Stimulated activated CD4-positive, alpha-beta T cell treated with anti-CD3 and anti-CD28 coated beads, Interleukin-1b, Interleukin-23, amount 100 ng/mL, for 1 hour (primary cell): ENCODE measurements at places on chromosomes 1 and 21.

DNA sequence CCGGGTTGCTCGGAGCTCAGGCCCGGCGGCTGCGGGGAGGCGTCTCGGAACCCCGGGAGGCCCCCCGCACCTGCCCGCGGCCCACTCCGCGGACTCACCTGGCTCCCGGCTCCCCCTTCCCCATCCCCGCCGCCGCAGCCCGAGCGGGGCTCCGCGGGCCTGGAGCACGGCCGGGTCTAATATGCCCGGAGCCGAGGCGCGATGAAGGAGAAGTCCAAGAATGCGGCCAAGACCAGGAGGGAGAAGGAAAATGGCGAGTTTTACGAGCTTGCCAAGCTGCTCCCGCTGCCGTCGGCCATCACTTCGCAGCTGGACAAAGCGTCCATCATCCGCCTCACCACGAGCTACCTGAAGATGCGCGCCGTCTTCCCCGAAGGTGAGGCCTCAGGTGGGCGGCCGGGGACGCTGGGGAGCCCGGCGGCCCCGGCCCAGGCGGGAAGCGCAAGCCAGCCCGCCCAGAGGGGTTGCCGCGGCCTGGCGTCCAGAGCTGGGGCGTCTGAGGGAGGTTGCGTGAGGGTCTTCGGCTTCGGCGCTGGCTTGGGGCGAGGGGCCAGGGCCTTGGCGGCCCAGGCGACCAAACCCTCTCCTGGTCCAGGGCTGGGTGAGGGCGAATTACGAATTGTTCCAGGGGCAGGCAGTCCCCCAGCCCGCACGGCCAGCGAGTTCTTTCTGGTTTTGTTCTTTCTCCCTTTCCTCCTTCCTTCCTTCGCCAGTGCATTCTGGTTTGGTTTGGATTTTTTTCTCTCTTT lies 805 bp downstream of the SIM2 start:
- DNase-seq = no peak

DNA sequence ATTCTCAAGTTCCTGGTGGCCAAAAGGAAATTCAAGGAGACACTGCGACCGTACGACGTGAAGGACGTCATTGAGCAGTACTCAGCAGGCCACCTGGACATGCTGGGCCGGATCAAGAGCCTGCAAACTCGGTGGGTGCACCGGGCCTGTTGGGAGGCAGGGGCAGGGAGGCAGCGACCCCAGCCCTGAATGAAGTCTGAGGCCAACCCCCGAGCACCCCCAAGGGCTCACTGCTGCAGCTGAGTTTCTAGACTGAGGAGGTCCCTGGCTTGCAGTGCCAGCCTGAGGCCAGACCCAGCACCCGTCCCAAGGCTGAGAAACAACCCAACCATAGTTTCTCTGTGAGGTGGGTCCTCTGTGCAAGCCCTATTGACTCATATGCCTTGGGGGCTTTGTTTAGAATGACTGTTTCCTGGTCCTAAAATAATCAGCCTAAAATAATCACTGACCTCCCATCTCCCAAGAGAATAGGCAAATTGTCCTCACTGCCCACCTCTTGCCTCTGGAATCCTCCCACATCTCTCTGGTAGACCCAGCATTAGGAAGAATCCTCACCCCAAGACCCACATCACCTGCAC lies 27.1 kb downstream of the CITED4 start:
- DNase-seq = no peak

DNA sequence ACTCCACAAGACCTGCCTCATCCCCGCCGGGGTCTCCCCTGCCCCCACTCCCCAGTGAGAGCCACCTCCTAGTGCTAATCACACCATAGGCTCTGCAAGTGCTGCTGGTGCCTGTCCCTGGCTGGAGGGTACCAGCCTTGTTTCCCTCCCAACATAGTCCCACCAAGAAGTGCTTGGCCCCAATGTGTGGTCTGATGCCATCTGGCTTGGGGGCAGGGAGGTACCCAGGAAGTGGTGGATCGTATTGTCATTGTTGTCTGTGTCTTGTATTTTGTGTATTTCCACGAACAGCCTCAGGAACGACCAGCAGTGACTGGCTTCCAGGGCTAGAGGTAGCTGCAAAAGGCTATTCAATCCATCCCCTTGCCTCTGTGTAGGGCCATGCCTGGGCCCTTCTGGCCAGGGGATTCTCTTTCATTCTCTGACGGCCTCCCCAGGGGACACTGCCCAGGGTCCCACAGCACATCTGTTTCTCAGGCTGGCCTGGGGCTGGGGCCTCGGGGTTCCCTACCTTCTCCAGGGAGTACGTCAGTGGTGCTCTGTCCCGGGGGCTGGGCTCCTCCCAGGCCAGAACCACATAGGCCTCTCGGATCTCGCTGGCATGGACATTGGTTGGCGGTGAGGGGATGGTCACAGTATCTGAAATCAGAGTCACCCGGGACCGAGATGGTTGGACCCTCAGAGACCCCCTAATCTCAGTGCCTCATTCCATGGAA lies 22.8 kb downstream of the MYOM3 start:
- no peak for DNase-seq

GRCh38 chr1:98693385-98693784 lies 31.9 kb downstream of the SNX7 start:
- no peak for DNase-seq

DNA sequence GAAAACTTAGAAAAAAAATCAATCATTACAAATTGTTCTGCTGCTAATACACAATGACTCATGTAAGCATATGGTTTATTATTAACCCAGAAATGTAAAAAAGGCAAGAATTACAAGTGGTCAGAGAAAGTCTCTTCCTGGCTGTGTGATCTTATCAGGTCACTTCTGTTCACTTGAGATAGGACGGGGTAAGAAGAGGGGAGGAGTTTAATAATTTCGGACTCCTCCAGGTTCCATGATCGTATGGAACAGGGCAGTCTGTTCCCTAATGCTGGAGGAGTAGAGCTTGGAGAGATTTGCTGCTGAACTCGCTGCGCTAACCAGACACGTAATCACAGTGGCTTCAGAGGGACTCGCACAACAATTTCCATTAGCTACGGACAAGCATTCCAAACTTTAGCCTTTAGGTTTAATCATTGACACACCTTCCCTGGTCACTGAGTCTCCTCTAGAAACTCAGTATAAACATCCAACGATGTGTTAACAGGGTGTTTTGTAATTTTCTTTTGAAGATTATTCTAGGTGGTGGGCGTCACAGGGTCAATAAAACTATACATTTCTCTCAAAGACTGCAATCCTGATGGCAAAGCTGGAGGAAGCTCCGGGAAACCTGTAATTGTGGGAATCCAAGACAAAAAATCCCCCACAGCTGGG lies 1.3 kb downstream of the CRYZ start:
- no peak for DNase-seq

GRCh38 chr1:212269306-212269705 lies 15.9 kb upstream of the PPP2R5A start:
- no peak for DNase-seq

GRCh38 chr1:171828794-171829193 lies 12.5 kb upstream of the DNM3 start:
- DNase-seq = no peak

DNA sequence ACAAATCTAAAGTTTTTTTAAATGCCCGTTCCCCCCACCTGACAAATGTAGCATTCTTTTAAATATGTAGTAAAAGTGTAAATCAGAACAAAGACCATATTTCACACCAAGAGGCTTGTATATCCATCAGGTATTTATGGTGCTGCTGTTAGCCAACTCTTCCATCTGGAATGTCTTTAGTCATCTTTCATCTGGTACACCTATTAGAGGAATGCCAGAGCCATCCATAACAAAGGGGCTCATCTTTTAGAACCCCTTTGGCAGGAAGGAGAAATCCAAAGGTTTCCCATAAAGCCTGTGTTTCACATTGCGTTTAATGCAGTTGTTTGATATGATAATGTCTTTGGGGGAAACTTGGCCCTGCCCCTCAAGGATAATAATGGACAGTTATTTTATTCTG lies 79.3 kb upstream of the C1orf87 start:
- no peak for DNase-seq

- DNase-seq = no peak
These were observed 244.5 kb downstream of the GPR52 start for GRCh38 chr1:174692313-174692712.

GRCh38 chr1:54273795-54274163 lies 73.8 kb downstream of the MRPL37 start:
- no peak for DNase-seq

GRCh38 chr21:45470773-45471524 lies 66.0 kb downstream of the COL18A1 start:
- no peak for DNase-seq

DNA sequence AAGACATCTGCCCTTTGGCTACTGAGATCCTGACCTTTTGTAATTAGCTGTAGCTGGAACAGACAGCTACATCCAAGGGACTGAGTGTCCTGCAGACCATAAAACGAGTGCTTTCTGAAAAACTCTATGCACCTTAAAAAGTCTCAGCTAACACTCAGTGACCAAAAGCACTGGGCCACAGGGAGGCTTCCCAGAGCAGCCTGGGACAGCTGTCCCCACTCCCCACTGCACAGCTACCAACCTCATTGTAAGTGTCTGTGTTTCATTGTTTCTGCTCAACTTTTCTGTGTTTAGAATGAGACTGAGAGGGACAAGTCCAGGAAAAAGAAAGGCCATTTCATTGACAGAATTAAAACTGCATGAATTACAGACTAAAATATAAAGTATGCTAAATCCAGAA lies 80.7 kb downstream of the SMYD2 start:
- DNase-seq = no peak

DNA sequence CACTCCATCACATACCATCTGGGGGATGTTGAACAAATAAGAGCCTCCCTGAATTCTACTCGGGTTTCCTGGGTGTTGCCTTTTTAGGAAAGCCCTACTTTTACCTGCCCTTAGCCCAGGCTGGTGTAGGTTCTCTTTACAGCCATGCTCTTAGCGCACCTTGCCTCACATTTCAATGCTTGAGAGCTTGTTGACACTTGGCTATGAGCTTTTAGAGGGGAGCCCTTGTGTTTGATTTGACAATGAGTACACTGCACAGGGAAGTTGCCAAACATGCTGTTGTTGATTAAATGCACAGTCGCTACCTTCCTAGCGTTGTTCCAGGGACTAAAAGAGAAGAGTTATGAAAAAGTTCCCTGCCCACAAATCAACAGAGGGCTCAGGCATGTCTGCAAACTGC lies 103.8 kb downstream of the TRABD2B start:
- DNase-seq = no peak

DNA sequence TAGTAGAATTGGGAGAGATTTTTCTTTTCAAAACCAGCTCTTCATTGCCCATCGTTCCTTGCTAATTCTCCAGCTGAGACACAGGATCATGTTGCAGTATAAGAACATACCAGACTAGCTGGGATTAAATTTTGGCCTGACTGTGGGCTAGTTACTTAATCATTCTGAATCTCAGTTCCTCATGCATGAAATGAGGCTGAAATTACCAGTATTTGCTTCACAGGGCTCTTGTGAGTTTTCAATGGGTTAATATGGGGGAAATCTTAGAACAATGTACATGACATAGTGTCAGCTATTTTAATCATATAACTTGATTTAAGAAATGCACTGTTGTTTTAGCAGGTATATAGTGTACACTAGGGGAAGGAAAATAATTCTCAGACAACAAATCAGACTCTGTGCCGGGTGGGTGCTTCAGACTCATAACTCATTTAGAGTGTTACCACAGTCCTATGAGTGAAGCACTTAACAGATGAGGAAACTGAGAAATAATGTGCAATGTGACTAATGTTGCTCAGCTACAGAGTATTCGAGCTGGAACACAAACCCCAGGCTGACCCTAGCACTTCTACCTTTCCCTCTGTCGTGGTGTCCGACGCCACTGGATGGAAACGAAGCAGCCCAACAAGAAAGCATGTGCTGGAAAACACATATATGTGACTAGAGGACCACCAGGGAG lies 137.6 kb upstream of the SGIP1 start:
- DNase-seq = no peak

- DNase-seq = no peak
These were observed 609.1 kb downstream of the PTPRC start for GRCh38 chr1:199247891-199248290.

GRCh38 chr1:155859881-155860871 lies 809 bp downstream of the SYT11 start:
- no peak for DNase-seq

DNA sequence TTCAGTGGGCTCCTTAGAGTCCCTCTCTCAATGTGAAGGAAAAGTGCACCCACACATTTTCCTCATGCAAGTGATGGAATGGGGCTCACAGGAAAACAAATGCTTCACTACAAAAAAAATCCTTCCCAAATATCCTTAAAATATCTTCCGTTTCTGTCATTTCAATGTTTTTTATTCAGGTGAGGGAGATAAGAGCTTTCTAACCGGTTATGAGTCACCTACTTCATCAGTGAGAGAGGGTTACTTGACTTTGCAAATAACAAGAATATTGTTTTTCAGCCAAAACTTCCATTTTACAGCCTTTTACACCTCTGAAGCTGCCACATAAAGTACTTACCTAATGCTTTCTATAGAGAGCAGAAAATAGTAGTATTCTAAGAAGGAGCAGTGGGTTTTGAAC lies 98.3 kb upstream of the CD55 start:
- DNase-seq = no peak

DNA sequence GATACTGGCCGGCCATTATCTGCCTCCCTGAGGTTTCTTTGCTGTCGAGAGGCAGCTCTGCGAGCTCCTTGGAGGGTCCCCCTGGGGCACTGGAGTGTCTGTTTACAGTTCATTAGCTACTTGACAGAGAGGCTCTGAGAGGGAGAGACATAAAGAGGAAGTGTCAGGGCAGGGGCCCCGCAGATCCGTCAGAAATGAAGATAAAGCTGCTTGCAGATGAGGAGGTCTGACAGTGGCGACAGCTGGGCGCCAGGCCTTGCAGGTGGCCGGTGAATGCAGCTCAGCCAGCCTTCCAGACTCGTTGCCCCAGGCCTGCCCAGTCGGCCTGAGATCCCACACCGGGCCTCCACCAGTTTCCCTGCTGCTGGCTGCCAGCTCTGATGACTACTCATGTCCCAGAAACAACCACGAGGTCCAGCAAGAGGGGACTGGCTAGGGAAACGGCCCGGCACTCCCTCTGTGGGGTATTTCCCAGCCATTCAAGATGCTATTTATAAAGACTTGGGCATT lies 84.7 kb downstream of the DISP3 start:
- no peak for DNase-seq

GRCh38 chr1:156616463-156616862 lies 2.8 kb upstream of the HAPLN2 start:
- DNase-seq = no peak
